ENCODE measurements at places on chromosomes 6 and 20.

- no peak for DNase-seq
These were observed 13.8 kb downstream of the MMP24 start for GRCh38 chr20:35240083-35240810.

DNA sequence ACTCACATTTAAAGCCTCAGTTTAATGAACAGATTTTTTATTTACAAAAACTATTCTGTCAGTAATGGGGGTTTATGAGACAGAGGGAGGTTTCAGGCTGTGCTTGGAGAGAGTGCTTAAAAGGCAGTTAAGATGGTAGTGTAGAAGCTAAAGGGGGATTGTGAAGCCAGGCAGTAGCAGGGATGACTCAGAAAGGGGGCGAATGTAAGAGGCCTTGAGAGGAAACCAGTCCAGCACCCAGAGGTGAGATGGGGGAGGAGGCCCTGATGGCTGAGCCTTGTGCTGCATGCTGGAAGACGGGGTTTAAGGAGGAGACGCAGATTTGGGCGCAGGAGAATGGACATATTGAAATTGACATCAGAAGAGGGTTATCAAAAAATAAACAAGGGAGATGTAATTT is 6.6 kb upstream of the SERPINB9 start:
- no peak for DNase-seq

DNA sequence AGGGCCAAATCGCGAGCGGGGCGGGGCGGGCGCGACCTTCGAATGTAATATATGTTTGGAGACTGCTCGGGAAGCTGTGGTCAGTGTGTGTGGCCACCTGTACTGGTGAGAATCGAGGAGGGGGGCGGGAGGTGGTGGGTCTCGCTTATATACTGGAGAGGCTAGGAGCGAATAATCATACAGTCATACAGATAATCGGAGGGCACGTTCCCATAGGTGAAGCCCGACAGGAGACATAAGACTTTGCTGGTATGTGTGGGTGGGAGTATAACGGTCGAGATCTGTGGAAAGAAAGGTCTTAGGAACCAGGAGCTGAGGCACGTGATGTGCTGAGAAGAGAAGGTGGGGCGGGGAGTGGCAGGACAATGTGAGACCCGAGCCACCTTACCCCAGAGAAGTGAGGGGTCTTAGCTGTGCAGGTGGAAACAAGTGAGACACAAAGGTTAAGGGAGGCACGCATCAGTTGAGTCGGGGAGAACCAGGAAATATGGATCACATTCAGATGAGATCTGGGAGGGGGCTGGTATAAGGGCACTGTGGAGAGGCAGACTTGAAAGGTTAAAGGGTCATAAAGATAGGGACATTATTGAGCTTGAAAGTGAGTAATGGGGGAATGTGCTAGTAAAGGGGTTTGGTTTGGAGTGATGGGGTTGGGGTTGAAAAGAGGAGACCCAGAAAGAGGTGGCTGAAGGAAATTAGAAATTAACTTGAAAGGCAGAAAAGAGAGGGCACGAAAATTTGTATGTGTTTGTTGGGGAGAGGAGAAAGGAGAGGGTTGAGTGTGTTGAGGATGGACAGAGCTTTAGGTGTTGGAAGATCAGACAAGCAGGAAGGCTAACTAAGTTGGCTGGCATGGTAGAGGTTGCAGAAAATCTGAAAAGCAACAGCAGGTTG is 589 bp downstream of the RNF5 start:
- DNase-seq: no peak

GRCh38 chr6:105573138-105573537 is 170.3 kb upstream of the PREP start:
- no peak for DNase-seq

GRCh38 chr20:22928679-22929078 is 106.4 kb upstream of the SSTR4 start:
- no peak for DNase-seq
